ENCODE measurements at places on chromosomes 3 and 15.

DNA sequence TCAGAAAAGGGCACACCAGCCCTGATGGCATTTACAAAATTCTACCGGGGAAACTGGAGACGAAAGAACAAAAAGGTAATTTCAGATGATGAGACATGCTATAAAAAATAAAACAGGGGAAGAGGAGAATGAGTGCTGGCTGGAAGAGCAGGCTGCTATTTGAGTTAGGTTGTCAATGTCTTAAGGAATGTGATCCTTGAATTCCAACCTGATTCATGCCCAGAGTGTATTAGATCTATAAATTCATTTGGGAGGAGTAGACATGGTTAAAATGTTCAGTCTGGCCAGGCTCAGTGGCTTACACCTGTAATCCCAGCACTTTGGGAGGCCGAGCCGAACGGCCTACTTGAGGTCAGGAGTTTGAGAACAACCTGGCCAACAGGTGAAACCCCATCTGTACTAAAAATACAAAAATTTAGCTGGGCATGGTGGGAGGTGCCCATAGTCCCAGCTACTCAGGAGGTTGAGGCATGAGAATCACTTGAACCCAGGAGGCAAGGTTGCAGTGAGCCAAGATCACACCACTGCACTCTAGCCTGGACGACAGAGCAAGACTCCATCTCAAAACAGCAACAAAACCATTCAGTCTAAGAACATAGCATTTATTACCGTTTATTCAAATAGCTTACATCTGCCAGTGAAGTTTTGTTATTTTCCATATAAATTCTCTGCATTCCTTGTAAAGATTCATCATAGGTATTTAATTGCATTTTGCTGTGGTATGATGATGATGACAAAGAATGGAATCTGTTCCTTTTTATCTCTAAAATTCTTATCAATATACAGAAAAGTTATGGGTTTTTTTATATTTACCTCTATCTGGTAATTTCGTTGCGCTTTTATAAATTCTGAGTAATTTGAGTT is 126.7 kb upstream of the NR2E3 start:
- DNase-seq = peak; percentile 76

DNA sequence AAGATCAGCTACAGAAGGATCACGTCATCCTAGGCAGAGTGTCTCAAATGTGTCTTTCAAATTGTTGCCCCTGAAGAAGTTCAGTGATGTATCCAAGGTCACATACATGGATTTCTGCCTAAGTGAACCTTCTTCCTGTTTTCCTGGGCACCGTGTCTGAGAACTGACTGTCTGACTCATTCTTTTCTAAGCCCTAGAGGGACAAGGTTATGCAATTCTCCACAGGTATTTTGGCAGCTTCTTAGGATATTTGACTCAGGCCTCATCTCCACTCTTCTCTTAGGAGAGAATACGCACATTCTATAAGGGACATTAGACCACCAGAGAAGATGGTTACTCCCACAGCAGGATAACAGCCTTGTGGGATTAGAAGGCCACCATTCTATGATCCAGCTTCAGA is 391.9 kb upstream of the THBS1 start:
- DNase-seq = peak; percentile 95

DNA sequence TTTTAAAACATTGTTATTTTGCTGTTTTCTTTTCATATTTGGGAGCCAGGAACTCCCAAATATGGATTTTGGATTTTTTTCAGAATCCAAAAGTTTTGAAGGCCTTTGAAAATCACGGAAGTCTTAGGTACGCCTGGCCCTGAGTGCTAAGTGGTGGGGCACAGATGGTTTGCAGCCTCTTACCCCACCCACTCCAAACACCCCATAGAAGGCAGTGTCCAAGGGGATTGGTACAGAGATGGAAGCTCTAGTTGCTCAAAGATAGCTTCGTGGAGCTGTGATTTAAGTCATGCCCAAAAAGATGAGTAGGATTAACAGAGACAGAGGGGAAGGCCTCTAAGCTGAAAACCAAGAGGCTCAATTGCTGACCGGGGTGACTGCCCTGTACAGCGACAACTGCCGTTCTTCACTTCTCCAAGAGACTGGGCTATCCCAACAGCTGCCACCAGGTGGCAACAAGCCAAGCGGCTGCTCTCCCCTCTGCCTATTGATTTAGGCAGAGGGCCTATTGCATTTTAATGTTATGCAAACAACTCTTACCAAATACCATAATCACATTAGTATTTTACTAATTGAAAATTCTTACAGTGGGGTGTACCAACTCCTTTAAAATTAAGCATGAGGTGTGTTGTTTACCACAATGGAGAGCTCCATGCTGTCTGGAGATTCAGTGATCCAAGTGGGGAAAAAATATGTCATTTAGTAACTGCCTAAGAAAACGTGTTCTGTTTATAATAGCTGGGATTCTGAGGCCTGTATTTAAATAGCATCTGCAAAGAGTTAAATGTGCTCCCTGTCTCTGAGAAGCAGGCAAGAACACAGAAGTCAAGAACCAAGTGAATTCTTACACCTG is 64.0 kb upstream of the C15orf61 start:
- DNase-seq = peak; percentile 73

DNA sequence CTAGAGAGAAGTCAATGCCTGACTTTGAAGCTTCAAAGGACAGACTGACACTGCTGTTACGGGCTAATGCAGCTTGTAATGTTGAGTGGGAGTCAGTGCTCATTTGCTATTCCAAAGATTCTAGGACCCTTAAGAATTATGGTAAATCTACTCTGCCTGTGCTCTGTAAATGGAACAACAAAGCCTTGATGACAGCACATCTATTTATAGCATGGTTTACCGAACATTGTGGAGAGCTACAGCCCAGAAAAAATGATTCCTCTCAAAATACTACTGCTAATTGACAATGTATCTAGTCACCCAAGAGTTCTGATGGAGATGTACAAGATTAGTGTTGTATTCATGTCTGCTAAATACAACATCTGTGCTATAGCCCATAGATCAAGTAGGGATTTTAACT is 262.3 kb downstream of the EPHA6 start:
- no peak for DNase-seq

DNA sequence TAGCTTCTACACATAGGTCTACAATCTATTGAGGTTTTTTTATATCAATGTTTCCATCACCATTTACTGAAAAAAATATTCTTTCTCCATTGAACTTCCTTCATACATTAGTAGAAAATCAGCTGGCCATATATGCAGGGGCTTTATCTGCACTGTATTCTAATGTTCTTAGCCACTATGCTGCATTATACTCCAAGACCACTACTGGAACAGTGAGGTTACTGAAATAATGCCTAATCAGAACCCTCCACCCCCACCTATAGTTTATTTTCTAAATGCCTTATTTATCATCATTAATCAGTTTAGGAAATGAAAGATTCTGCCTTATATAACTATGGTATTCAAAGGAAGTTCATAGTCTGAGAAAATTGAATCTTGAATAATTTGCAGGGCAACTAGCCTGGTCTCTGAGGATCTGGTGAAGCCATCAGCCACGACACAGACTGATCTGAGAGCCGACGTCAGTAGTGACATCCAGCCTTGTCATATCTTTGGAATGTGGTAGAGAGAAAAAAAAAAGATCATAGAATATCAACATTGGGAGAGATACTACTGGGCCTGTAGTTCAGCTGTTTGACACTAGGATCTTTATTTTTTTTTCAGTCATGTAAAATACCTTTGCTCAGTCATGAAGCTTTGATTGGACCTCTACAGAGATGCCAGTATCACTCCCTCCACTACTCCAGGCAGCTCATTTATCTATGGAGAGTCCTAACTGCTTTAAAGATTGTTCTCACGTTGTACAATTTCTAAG is 66.6 kb downstream of the P3H2 start:
- DNase-seq = peak; percentile 91

GRCh38 chr3:163422671-163423070 is 1655.6 kb downstream of the SI start:
- DNase-seq = no peak

GRCh38 chr3:187830181-187830580 is 84.9 kb upstream of the BCL6 start:
- no peak for DNase-seq

GRCh38 chr15:60720493-60721256 is 241.7 kb upstream of the ICE2 start:
- no peak for DNase-seq

- no peak for DNase-seq
Observed at GRCh38 chr3:102018551-102018950, 169.2 kb downstream of the NFKBIZ start.

DNA sequence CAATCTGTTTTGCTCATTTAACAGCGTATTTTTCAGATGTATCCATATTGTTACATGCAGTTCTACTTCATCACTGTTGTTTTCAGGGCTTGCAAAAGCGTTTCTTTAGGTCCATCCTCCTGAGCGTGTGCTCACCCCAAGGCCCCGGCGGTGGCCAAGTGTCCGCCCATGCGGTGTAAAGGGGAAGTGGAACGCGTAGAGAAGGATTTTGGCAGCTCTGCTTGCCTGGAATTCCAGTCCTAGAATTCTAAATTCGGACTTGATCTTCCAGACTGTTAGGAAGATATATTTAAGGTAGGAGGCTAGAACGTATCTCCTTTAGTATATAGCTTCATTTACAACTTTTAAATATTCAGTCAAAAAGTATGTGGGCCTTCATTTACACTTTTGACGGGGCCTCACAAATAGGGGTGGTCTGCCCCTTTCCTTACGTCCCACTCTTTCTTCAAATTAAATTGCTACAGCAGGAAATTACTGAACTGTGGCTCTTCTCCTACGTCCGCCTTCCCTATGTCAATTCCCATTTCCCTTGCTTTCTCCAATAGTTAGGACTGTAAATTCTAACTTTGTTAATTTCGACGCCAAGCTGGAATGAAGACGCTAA is 609 bp upstream of the TBC1D23 start:
- peak; percentile 44 for DNase-seq

DNA sequence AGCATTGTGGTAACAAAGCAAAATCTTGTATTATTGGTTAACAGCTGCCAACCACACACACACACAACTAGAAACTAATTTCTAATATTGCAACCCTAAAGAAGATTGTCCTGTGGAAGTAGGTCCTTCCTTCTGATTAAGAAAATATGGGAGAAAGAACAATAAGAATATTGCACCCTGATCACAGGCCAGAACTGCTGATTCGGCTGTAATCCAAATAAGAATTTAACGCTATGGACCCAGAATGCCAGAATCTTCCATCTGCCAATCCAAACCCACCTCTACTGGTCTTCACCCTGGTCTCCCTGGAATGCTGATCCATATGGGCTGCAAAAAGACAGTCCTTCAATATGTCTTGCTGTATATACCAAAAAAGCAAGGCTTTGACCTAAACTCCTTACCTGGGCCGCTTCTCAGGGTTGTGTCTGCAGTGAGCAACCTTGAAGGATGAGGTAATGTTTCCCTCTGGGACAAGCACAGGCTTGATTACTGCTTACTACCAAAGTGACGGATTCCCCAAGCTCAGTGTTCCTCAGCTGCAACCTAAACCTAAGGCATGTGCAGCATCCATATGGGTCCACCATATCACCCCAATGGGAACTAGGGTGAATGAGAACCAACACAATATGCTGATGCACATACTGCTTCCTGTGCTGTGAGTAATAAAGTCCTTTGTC is 8.0 kb downstream of the CCDC14 start:
- no peak for DNase-seq

DNA sequence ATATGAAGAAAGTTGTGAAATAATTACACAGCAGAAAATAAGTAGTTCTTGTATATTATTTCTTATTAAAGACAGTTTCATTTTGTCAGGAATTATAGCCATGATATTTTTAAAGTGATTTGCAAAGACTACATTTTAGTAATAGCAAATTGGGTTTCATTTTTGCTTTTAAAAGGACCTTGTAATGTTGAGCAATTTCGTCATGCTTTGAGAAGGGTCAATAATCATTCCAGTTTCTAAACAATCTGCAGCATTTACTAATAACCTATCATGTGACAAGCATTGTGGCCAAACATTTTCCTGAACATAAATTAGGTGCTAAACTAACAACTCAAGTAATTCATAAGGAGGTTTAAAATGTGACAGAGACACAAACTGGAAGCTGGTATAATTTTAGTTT is 214.4 kb upstream of the CBLB start:
- no peak for DNase-seq

DNA sequence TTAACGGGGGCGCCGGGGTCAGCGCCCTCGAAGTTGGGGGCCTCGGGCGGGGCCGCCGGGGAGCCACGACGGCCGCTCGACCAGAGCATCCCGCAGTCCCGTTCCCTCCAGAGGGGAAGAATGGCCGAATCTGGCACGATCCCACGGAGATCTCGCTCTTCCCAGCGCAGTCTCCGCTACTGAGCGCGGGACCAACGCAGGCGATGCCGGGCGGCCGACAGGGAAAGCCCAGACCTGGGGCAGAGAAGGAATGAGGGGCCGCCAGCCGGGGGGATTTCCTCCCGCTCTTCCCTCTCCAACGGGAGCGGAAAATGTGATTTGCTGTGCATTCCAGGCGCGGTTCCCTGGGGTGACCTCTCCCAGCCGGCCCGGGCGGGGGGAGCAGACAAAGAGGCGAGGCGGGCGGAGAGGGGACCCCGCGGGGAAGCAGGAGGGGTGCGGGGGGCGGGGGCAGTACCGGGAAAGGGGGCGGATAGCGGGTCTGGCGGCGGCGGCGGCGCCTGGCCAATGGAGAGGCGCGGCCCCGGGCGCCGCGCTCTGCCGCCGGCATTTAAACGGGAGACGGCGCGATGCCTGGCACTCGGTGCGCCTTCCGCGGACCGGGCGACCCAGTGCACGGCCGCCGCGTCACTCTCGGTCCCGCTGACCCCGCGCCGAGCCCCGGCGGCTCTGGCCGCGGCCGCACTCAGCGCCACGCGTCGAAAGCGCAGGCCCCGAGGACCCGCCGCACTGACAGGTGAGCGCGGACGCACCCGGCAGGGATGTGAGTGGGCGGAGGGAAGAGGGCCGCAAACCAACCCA is at the start of gene GREM1:
GREM1 (plus strand) TSS at position 579 of the 801 bp plus-strand sequence. CDS start 12,687 bp downstream, outside the sequence.
- peak; percentile 89 for DNase-seq

DNA sequence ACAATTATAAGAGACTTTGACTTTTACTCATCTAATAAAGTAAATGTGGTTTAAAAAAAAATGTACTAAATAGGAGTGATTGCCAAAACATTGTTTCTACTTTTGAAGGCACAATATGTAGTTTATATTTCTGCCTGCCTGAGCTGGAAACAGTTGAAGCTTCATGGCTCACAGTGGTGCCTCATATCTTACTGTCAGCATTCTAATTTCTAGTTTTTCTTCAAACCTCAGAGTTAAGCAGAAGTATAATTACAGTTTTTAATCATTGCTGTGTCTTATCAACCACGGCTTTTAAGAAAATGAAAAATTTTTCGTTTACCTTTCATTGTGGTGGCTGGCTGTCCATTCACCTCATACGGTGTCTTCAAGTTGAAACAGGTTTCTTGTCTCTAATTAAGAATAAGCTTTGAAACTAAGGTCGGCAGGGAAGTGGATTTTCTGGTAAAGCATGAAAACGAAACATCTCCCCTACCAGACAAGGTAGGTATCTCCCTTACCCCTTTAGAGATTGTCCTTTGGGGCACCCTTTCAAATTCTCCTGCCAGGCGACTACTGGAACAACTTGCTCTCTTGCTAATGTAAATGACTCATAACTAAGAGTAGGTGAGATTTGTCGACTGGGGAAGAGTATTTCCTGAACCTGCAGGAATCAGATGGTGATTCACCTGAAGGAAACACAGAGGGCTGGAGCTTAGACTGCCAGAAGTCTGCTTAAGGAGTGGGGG is at the start of gene GPR87:
GPR87 (minus strand) TSS at position 554 of the 725 bp plus-strand sequence. CDS start 16,720 bp downstream, outside the sequence.
- peak; percentile 3 for DNase-seq

GRCh38 chr3:99167071-99167470 is 265.6 kb upstream of the DCBLD2 start:
- no peak for DNase-seq

GRCh38 chr3:158709666-158710083 is 22.6 kb downstream of the RARRES1 start:
- peak; percentile 100 for DNase-seq
